ENCODE measurements at places on chromosomes 16 and 17.

- no peak for DNase-seq
Observed at GRCh38 chr17:49217651-49218413, 7.3 kb downstream of the ABI3 start.

DNA sequence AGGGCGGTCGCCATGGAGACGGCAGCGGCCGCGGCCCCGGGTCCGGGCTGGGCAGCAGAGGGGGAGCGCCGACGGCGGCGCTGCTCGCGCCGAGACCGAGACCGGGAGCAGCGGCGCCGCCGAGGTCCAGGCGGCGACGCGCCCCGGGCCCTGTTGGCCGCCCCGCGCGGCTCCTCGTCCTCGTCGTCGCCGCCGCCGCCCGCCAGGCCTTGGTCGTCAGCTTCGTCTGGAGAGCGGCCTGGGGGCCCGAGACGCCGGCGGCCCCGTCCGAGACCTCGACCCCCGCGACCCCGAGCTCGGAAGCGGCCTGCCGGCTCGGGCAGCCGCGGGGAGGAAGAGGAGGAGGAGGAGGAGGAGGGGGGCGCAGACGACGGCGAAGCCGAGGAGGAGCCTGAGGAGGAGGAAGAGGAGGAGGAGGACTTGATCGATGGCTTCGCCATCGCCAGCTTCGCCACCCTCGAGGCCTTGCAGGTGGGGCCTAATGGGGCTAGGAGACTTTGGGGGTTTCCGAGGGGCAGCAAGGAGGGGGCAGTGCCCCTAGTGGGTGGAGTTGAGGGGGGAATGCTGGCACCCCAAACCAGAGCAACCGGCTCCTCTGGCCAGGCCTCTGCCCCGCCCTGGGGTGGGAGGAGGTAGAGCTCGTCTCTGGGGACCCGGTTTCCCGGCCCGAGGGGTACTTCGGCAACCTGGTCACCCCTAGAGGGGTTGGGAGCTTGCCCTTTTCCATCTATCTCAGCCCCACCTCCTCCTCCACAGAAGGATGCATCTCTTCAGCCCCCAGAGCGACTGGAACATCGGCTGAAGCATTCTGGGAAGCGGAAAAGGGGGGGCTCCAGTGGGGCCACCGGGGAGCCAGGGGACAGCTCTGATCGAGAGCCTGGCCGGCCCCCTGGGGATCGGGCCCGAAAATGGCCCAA, 1.5 kb downstream of the FBRS start:
- DNase-seq: peak; percentile 14

DNA sequence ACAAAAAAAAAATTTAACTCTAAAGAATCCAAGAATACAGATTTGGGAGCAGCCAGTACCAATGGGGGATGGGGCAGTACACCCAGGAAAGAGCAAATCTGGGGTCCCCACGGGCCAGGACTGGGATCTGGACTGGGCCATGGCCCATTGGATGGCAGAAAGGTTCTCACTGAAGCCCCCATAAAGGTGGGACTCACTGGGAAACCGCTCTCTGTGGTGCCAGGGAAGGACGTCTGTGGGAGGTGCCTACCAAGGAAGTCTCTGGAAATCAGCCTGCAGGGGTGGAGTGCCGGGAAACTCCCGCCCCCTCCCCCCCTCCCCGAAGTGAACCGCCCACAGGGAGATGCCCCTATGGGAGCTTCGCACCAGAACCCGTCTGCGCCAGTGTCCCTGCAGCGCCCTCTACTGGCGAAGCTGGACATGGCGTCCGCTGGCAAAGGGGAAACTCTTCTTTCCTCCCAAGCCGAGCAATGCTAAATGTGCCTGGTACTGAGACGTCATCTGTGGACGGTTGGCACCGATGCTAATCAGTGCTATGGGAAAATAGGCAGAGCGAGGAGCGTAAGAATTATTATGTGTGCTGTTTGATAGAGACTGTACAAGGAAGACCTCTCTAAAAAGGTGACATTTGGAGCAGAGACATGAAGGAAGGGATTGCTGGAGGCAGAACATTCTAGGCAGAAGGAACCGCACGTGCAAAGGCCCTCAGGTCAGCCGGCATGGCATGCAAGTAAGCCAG, 671.1 kb downstream of the WWOX start:
- no peak for DNase-seq

DNA sequence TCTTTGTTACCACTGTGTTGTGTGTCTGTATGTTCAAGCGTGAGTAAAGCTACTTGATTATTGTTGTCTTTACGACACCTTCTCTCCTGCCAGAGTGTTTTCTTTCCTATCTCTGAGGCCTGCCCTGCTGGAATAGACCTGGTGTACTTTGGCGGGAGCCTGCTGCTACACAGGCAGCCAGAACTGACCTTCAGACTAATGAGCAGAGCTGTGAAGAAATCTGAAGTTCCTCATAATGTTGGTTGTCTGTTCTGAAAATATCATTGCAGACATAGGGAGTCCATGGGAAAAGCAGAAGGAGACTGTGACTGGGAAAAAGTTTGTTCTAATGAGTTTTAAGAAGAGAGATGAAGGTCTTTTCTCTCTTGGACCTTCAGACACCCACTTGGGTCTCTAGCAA, 9.8 kb downstream of the RHOT1 start:
- DNase-seq: peak; percentile 14

DNA sequence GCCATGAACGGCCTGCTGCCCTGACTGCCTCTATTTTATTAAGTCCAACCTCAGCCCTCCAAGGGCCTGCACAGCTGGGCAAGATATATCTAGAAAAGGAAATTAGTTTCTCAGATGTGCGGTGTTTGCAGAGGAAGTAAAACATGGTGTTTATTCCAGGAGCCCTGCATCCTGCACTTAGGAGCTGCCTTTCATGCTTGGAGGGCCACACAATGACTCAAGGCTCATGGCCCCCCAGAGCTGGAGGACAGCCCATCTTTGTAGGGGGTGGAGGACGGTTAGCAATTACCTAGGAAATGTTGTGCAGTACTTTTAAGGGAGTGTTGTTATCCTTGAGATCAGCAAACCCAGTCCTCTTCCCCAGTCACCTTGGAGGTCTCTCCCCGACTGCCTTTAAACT, 80.5 kb downstream of the COPRS start:
- peak; percentile 31 for DNase-seq

DNA sequence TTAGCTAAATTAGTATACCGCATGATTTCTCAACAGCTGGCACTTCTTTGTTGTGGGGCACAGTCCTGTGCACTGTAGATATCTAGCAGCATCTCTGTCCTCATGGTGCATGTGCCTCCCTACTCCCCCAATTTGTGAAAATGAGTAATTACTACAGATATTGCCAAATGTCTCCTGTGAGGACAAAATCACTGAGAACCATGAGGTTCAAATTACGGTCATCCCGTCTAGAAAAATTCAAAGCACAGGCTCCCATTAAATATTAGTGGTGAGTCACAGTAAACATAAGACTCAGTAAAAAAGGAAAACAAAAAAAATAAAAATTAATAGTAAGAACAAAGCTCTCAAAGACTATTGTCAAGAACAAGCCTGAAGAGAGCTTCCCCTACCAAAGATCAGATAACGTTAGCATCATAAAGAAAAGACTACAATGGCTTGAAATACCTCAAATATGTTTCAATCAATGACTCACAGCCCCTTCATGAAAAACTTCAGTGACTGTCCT, 57.8 kb downstream of the STH start:
- DNase-seq: peak; percentile 88

DNA sequence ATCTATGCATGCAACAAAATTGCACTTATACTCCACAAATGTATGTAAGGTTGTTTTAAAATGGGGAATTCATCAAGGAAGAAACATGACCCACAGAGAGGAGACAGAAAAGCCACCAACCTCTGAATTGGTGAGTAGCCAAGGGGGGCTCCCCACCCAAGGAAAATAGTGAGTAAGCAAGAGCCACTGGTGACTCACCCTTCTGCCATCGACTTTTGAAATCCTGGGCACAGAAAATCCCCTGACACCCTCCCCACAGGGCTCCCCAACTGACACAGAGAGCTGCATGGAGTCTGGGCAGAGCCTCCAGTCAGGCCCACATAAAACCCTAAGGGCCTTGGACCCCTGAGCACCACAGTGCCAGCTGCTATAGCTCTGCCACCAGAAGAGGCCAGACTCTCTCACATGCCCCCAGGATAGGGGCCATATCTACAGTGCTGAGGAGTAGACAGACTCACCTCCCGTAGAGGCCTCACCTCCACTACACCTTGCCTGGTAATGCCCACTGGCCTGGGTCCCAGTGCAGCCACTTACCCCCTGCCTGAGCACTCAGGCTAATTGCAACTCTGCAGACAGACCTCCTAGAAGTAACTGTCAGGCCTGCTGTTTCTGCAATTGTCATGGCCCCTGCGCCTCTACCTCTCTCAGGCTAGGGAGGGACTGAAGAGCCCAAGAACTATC, 244.7 kb upstream of the WSB1 start:
- DNase-seq: no peak

DNA sequence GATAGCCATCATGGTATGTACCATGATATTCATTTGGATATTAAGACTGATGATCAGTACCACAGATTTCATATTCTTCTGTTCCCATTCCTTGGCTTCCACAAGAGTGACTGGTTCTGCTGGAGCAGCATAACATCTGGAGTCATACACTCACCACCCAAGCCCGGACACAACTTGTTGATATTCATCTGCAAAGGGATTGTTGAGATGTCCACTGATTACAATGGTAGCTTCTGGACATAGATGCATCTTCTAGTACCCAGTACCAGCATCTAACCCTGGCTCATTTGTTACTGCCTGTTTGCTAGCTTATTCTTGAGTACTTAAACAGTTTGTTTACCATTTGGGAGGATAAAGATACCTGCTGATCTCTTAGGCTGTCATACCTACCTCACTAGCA, 235.7 kb upstream of the AXIN2 start:
- no peak for DNase-seq

- DNase-seq: no peak
Observed at GRCh38 chr16:77190190-77190477, 856 bp upstream of the MON1B start.

GRCh38 chr17:67162771-67163170, 82.2 kb downstream of the HELZ start:
- DNase-seq: no peak

DNA sequence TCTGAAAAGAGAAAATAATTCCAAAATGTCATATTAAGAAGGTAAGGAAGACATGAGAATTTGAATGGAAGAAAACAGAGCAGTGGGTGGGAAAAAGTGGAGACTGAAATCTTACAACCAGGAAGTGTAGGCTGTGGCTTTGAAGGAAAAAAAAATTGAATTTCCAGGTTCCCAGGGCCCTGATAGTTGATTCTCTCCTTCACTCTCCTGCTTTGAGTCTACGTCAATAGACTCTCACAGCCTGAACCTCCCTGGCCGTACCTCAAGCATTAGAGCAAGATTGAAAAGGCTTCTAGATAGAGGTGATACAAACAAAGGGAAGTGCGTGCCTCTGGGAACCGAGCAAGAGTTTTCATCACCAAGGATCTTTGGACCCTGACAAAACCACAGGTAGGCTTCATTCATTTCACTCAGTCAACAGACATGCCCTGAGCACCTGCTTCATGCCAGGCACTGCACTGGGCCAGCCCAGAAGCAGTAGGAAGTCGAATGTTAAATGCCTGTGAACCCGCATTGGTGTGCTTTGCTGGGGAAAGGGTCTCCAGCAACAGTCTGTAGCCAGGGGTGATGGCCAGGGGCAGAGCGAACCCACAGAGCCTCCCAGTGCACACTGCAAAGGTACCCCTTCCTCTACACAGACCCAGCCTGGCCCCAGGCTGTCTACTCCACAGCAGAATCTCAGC, 163.9 kb downstream of the SLC39A11 start:
- DNase-seq: no peak

GRCh38 chr16:88596483-88596882, 26.3 kb downstream of the ZC3H18 start:
- DNase-seq: no peak

DNA sequence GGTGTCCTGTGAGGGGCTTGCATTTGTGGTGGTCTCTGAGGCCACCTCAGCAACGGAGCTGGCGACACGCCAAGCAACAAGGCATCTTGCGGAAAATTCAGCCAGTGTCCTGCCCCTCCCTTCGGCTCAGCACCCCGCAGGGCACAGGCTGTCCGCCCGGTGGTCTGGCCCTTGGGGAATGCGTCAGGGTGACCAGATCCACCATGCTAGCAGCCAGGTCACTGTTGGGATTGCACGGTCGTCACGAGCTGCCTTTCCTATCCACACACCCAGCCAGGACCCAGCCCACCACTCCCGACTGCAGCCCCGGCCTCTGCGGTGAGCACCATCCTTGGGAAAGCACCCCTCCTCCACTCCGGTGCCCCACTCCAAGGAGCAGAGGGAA, 221.2 kb downstream of the NTN1 start:
- no peak for DNase-seq

All from iris pigment epithelial cell (primary cell).